ENCODE measurements at places on chromosomes 5 and 9. TPM values are rescaled to one million over a fixed set of nuclear protein-coding genes. Genes with fewer than 3 reads are reported as not detected.

The C6 gene
- not detected for total RNA-seq

The S1PR3 gene
- 3.4 TPM for total RNA-seq

GRCh38 chr5:73044546-73044945, 75.8 kb upstream of the TMEM171 start:
- no peaks in the 10 kb centered on the region for H3K4me1 ChIP-seq
- H3K27ac ChIP-seq: no peak overlapping the region
- H3K4me3 ChIP-seq: no peak overlapping the region
- no peak for DNase-seq

The PCDHGA6 gene
- total RNA-seq: 0.31 TPM

DNA sequence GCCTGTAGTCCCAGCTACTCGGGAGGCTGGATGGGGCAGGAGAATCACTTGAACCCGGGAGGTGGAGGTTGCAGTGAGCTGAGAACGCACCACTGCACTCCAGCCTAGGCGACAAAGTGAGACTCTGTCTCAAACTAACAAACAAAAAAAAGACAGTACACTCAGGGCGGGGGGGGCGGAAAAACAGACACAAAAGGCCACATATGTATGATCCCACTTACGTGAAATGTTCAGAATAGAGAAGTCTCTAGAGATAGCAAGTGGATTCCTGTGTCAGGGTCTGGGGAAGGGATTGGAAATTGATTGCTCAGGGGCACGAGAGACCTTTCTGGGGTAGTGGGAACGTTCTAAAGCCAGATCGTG, 9.0 kb upstream of the LCN1 start:
- H3K27me3 ChIP-seq: peaks cover 6% of the 10 kb centered on the region
- no peak overlapping the region for H3K27ac ChIP-seq
- no peak for DNase-seq
- H3K36me3 ChIP-seq: no peaks in the 10 kb centered on the region
- peaks cover 12% of the 10 kb centered on the region for H3K4me1 ChIP-seq

The CCNI2 gene
- total RNA-seq: 42.7 TPM

GRCh38 chr5:23402585-23402984, 104.8 kb upstream of the PRDM9 start:
- DNase-seq: no peak
- no peaks in the 10 kb centered on the region for H3K4me1 ChIP-seq
- H3K4me3 ChIP-seq: no peak overlapping the region
- no peak overlapping the region for H3K27ac ChIP-seq

GRCh38 chr5:43851741-43852140, 248.8 kb downstream of the NNT start:
- no peaks in the 10 kb centered on the region for H3K36me3 ChIP-seq
- no peak for DNase-seq
- no peaks in the 10 kb centered on the region for H3K27me3 ChIP-seq
- H3K4me3 ChIP-seq: no peak overlapping the region

- DNase-seq: no peak
- no peaks in the 10 kb centered on the region for H3K36me3 ChIP-seq
- no peak overlapping the region for H3K27ac ChIP-seq
- peaks cover 30% of the 10 kb centered on the region for H3K4me1 ChIP-seq
- no peak overlapping the region for H3K4me3 ChIP-seq
Measured at GRCh38 chr9:19155106-19155935, 28.0 kb upstream of the PLIN2 start.

- no peak overlapping the region for H3K4me3 ChIP-seq
- H3K27ac ChIP-seq: no peak overlapping the region
- no peaks in the 10 kb centered on the region for H3K36me3 ChIP-seq
- H3K4me1 ChIP-seq: peaks cover 6% of the 10 kb centered on the region
Measured at GRCh38 chr9:137496601-137497375, 37.7 kb upstream of the NSMF start.

DNA sequence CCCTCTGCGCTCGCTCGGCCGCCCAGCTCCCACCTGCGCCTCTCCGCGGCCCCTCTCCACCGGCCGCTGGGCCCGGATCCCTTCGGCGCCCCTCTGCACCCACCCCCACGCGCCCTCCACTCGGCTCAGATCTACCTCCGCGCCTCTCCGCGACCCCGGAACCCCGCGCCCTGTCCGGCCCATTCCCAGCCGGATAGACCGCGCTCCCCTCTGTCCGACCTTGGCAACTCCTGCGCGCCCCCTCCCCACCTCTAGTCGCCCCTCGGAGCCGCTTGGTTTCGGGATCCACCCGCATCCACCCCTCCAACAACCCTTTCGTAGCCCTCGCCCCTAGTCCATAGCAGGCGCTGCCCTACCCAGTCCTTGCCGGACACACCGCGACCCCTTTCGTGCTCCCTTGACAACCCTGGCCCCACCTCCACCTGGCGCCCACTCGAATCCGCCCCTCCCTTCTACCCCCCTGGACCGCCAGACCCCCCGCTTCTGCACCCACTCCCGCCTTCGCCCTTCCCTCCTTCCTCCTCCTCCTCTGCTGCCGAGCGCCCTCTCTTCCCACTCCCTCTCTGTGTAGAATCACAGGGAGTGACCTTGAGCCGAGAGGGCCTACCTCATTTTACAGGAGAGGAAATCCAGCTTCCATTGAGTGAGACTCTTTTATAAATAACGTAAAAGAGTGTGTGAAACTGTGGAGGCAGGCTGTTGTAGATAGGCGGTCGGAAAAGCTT, 525 bp upstream of the AK3 start:
- H3K4me1 ChIP-seq: peaks cover 29% of the 10 kb centered on the region
- no peaks in the 10 kb centered on the region for H3K27me3 ChIP-seq

DNA sequence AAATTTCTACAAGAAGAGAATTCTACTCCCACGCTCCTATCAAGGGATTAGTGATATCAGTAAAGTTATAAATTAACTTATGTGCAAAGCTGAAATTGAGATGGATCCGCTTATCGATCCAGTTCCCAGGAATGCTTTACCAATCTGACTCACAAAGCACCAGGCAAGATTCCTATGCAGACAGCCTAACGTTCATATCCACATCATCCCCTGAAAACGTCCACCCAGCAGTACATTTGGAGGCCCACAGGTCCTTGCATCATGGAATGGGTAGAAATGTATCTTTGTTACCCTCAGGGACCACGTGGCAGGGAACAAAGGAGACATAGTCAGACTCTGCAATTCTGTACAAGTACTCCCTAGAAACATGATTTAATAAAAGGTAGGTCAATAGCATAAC, 147.4 kb downstream of the ESM1 start:
- H3K27ac ChIP-seq: no peak overlapping the region
- no peaks in the 10 kb centered on the region for H3K36me3 ChIP-seq
- H3K27me3 ChIP-seq: peaks cover 17% of the 10 kb centered on the region

The MSX2 gene
- total RNA-seq: not detected

The CCL27 gene
- total RNA-seq: 0.52 TPM

- H3K36me3 ChIP-seq: peaks cover 47% of the 10 kb centered on the region
- no peak for DNase-seq
- H3K27me3 ChIP-seq: no peaks in the 10 kb centered on the region
- H3K4me1 ChIP-seq: peaks cover 69% of the 10 kb centered on the region
Measured at GRCh38 chr5:157282150-157282549, 16.2 kb downstream of the CYFIP2 start.

DNA sequence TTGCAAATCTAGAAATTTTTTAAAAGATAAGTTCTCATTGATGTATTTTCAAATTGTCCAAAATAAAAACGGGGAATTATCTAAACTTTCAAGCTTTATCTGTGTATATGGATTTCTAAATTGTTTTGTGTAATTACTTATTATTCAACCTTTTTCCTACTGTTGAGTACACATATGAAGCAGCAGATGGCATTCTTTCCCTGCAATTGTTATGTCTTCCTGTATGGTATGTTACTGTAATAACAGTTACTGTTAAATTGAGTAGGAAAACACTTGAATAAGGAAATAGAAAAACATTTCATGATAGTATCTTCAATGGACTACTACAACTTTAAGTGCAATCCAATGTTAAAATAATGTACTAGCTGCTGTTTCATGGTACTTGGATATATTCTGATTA, 124.8 kb downstream of the RANBP17 start:
- no peak for DNase-seq
- no peaks in the 10 kb centered on the region for H3K27me3 ChIP-seq
- H3K4me3 ChIP-seq: no peak overlapping the region
- H3K27ac ChIP-seq: no peak overlapping the region

DNA sequence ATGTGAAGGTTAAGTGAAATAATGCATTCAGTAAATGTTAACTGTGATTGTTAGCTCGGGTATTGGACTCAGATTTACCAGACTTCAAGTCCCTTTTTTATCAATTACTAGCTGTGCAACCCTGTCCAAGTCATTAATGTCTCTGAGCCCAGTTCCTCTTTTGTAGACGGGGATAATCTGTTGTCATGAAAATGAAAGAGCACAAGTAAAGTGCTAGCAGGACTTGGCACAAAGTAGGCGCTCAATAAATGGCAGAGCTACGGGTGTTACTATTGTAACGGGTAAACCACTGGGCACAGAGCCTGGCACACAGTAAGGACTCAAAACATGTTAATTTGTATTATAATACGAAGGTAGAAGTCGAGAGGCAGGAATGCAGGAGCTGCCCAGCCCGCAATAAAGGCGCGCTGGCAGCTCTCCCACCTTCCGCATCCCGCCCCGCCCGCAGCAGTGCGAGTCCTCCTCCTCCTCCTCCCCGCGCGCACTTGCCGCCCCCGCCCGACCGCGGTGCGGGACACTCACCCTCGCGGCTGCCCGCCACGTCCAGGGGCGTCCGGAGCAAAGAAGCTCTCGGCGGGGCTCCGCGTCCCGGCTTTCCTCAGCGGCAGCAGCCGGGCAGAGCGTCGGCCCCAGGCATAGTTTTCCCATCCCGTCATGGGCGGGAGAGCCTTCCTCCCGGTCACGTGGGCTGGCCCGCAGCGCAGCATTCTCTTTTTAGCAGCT, at the start of gene C1QTNF2:
Gene C1QTNF2, minus strand, starts transcription at position 637 of the 723 bp plus-strand sequence. CDS start 15,615 bp downstream, outside the sequence.
- peaks cover 5% of the 10 kb centered on the region for H3K4me1 ChIP-seq
- peak; percentile 59 for DNase-seq
- peak within 1 kb of the TSS; percentile 48 for H3K4me3 ChIP-seq
- no peaks in the 10 kb centered on the region for H3K36me3 ChIP-seq
- H3K27me3 ChIP-seq: peaks cover 70% of the 10 kb centered on the region
- H3K27ac ChIP-seq: no peak within 1 kb of the TSS

DNA sequence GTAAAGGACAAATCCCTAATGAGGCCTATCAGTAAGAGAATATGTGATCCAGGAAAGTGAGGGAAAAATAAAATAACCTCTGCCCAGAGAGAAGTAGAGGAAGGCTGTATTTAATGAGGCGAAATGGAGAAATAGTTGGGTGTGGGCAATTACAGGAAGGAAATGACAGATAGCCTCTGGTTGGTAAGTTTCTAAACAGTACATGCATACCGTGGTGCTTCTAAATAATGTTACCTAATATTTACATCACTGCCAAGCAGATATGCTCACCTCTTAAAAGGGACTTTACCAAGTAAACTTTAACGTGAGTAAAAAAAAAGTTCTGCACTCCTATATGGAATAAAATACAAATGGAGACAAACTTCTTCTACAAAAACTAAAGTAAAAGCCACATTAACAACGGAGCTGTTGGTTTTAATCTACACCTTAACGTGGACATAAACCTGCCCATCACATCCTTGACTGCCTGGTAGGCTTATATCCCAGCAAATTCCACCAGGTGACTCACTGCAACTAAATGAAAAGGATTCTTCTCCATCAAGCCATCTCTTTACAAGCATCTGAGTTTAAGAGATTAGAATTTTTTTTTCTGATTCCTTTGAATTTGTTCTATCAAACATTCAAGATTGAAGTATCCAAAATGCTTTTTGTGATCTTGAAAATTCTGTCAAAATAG, 12.4 kb downstream of the NFIL3 start:
- H3K4me3 ChIP-seq: peak overlapping the region; percentile 9
- peak overlapping the region; percentile 22 for H3K27ac ChIP-seq
- DNase-seq: no peak
- H3K27me3 ChIP-seq: no peaks in the 10 kb centered on the region
- H3K36me3 ChIP-seq: peaks cover 74% of the 10 kb centered on the region

GRCh38 chr9:34714007-34714406, 4.1 kb upstream of the CCL21 start:
- H3K4me1 ChIP-seq: no peaks in the 10 kb centered on the region
- no peaks in the 10 kb centered on the region for H3K36me3 ChIP-seq
- DNase-seq: no peak
- no peak overlapping the region for H3K27ac ChIP-seq

The DMRTA1 gene
- total RNA-seq: not detected

DNA sequence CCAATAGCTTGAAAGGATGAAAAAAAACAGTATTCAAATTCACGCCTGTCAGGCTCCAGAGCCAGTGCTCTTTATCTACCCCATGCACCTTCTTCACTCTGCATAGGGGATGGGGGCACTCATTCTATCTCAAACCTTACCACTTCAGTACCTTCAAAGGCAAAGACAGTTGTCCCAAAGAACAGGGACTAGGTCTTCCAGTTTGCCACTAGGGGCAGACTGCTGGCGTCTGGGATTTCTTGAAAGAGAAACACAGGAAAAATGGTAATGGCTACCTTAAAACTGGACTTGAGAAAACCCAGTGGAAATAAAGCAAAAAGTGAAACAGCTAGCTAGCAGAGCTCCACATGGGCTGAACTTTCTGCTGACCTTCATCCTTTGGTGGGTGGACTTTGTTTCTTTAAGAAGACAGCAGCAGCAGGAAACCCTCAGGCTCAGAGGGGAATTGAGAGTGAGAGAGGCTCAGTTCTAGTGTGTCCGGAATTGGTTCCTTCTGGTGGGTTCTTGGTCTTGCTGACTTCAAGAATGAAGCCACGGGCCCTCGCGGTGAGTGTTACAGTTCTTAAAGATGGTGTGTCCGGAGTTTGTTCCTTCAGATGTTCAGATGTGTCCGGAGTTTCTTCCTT, 41.0 kb upstream of the SLC36A1 start:
- no peaks in the 10 kb centered on the region for H3K36me3 ChIP-seq
- DNase-seq: no peak
- peaks cover 3% of the 10 kb centered on the region for H3K4me1 ChIP-seq
- no peak overlapping the region for H3K4me3 ChIP-seq
- H3K27me3 ChIP-seq: peaks cover 25% of the 10 kb centered on the region

Measured in activated CD4-positive, alpha-beta T cell treated with anti-CD3 and anti-CD28 coated beads, Interleukin-2, amount 10 ng/mL, durations not matched to agents 24 days and 14 days (primary cell).